ENCODE measurements at places on chromosomes 11 and 22. TPM values are rescaled to one million over a fixed set of nuclear protein-coding genes. Genes with fewer than 3 reads are reported as not detected.
A peak's percentile ranks its signal among the peaks of the same experiment; 100 is the strongest.

GRCh38 chr11:2934611-2935239 lies 5.5 kb upstream of the PHLDA2 start:
- ATAC-seq: no peak

DNA sequence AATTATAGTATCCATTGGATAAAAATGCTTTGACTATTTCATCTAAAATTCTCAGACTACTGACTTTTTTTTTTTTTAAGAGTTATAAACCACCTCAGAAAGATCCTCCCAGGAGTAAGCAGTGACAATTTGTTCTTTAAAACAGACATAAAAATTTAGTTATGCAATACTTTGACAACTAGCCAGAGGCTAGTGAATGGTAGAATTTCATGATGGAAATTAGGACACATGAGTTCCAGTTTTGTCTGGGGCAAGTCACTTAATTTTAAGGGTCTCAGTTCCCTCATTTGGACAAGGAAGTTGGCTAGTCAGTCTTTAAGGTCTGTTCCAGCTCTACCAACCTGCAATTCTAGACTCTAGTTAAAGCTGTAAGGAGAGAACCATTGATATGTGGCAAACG lies 2.9 kb downstream of the IL18 start:
- ATAC-seq: peak; percentile 49

The SNAP29 gene
- 33.8 TPM for total RNA-seq

GRCh38 chr11:2142762-2143202 lies 3.6 kb upstream of the IGF2 start:
- no peak for ATAC-seq

GRCh38 chr11:87398931-87399330 lies 361.2 kb downstream of the TMEM135 start:
- peak; percentile 88 for ATAC-seq

The TTC36 gene
- 5.6 TPM for total RNA-seq

The SLC22A8 gene
- total RNA-seq: not detected

DNA sequence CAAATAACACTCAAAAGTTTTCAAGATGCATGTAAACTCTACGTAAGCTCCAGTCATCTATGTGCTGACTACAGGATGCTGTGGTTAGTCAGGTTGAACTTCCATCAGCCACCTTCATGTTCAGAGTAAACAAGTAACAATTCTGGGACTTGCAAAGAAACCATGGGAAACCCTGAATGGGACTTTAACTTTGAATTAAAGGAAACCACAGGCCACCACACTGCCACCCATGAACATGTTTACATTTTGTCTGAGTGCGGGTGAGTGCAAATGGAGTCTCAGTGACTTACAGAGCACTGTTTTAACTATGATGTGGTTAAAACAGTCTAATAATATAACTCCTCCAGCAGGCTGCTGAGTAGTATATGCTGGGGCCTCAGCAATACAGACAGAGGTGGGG lies 12.9 kb upstream of the SYTL2 start:
- ATAC-seq: no peak

The DEPDC7 gene
- total RNA-seq: 2.6 TPM

DNA sequence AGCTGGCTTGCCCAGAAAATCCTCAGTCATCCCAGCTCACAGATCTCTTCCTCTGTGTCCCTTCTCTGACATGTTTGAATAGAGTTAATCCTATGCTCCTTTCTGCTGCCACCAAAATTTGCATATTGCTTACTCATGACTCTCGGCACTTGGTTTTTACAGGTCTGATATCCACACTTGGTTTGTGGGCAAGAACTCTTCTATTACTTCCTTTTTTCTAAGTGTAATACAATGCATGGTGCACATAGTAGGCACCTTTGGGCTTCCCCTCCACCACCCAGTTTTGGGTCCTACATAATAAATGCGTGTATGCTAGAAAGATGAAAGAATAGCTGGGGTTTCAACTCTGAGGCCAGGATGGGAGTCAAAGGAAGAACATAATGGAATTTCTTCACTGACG lies 69.7 kb upstream of the GRK3 start:
- no peak for ATAC-seq

The KBTBD4 gene
- 23.3 TPM for total RNA-seq

DNA sequence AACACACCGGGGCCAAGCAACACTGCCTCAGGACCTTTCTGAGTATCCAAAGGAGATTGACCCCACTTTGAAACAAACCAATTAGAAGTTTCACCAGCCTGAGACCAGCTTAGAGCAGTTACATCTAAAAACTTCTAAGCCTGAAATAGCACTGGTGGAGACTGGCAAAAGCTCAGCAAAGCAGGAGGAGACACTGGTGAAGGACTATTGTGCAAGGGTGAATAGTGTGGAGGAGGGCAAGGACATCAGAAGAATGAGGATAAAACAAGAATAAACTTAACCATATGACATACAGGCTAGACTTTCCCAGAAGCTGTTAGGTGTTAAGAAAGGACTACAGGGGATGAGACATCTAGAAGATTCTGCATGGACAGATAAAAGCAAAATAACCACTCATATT lies 152.4 kb downstream of the FCHSD2 start:
- ATAC-seq: no peak

- ATAC-seq: no peak
Measured at GRCh38 chr11:971092-971690, 45.5 kb downstream of the AP2A2 start.

Data from gastroesophageal sphincter (tissue), 4 donors.